ENCODE measurements at places on chromosomes 11 and 22.

GRCh38 chr11:21811572-21811971 lies 381.3 kb upstream of the ANO5 start:
- no peak for DNase-seq

DNA sequence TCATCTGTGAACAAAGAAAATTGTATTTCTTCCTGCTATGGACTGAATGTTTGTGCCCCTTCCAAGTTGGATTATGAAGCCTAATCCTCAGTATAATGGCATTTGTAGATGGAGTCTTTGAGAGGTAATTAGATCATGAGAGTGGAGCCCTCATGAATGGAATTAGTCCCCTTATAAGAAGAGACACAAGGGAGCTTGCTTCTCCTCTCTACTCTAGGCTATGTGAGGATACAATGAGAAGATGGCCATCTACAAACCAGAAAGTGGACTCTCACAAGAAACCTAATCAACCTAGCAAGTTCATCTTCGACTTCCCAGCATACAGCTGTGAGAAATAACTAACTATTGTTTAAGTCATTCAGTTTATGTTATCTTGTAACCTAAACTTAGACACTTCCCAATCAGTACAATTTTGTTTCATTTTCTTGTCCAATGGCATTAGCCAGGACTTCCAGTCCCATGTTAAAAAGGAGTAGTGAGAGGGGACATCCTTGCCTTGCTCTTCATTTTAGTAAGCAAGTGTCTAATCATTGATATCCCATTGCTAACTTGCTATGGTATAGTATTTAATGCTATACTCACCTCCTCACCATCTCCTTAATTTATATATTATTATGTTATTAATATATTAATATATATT lies 45.7 kb downstream of the PDGFD start:
- DNase-seq = no peak

DNA sequence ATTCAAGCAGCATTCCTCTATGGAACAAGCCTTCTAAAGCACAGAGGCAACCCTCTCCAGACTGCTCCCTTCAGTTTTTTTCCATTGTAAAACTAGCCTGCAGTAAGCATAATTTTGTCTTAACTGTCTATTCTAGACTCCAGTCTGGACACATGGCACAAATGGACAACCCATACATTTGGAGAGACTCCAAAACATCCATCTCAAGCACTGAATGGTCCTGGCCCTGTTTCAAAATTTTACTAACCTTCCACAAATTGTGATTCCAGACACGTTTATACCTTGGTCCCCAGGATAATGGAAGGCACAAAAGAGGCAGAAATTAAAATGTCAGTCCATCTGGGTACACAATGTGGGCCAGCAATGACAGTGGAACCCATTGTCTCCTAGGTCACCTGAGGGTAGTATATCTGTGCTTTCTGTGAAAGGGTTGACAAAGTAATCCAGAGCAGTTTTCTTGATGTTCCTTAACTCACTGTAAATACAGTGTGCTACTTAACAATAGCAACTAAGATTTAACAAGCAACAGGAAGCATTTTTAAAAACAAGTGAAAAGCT lies 16.2 kb upstream of the SESN3 start:
- DNase-seq = no peak

DNA sequence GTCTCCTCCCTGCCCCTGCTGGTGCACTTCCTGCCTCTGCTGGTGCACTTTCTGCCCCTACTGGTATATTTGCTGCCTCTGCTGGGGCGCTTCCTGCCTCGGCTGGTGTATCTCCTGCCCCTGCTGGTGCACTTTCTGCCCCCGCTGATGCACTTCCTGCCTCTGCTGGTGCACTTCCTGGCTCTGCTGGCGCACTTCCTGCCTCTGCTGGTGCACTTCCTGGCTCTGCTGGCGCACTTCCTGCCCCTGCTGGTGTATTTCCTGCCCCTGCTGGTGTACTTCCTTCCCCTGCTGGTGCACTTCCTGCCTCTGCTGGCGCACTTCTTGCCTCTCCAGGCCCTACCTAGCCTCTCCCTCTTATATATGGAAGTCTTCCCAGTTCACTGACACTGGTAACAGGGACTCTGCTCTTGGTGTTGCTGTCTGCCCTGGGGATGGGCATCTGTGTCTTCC lies 10.1 kb downstream of the MTFP1 start:
- no peak for DNase-seq

DNA sequence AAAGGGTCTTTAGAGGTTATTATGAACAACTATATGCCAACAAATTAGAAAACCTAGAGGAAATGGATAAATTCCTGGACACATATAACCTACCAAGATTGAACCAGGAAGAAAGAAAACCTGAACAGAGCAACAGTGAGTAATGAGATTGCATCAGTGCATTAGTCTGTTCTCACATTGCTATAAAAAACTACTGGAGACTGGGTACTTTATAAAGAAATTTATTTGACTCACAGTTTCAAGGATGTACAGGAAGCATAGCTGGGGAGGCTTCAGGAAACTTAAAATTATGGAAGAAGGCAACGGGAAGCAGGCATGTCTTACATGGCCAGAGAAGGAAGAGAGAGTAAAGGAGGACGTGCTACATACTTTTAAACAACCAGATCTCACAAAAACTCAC lies 70.8 kb upstream of the GNAZ start:
- DNase-seq = no peak

DNA sequence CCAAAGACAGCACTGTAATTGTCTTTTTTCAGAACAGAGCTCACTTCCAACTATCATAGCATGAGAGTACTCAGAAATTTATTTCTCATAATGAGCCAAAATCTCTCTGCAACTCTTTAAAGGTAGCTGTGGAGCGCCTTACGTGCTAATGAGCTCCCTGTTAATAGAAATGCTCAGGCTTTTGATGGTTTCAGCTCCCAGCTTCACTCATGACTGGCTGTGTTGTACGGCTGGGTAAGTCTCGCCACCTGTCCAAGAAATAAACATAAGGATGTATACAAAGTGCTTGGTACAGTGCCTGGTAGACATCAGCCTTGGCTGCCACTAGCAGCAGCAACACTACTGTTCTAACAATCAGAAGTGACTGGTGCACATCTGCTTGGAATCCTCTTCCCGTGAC lies 109.4 kb downstream of the LDLRAD3 start:
- DNase-seq = no peak

- DNase-seq = peak; percentile 77
Measured at GRCh38 chr11:117058761-117059261, 39.4 kb downstream of the SIK3 start.

DNA sequence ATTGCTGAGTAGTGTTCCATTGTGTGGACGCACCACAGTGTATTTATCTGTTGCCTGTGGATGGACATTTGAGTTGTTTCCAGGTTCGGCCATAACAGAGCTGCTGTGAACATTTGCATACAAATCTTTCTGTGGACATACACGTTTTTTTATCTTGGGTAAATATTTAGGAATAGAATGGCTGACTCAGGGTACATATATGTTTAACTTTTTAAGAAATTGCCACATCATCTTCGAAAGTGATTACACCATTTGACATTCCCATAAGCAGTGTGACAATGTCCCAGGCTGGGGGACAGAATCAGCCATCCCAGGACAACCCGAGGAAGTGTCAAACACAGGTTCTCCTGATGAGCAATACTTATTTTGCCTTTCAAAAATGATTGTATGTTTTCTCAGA lies 87.9 kb downstream of the OSBP2 start:
- DNase-seq = no peak

DNA sequence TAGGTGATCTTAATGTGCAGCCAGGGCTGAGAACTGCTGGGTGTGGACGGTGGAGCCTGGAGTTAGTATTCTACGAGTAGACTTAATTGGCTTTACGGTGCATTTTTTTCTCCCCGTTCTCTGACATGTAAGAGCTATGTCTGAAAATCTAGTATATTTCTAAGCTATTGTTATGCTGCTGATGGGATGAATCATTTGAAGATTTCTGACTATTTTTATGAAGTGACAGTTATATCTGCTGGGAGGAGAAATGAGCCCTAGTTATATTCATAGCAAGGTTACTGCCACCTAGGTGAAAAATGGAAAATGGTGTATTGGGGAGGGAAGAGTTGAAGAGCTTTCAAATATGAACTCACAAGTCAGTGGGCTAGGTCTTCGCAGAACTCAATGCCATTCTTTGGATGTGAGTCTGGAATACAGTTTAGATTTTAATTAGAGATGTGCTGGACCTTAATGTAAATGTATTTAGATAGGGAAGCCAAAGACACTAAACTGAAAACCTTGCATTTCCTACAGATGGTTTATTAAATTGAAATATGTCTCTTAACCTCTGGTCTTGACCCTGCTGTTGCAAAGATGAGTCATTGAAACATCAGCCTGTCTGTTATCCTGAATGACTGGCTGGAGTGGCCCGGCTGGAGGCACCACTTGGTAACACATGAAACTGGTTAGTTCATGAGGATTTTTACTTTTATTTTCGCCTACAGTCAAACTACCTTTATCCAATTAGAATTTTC lies 293.7 kb downstream of the DDX10 start:
- DNase-seq = peak; percentile 79

DNA sequence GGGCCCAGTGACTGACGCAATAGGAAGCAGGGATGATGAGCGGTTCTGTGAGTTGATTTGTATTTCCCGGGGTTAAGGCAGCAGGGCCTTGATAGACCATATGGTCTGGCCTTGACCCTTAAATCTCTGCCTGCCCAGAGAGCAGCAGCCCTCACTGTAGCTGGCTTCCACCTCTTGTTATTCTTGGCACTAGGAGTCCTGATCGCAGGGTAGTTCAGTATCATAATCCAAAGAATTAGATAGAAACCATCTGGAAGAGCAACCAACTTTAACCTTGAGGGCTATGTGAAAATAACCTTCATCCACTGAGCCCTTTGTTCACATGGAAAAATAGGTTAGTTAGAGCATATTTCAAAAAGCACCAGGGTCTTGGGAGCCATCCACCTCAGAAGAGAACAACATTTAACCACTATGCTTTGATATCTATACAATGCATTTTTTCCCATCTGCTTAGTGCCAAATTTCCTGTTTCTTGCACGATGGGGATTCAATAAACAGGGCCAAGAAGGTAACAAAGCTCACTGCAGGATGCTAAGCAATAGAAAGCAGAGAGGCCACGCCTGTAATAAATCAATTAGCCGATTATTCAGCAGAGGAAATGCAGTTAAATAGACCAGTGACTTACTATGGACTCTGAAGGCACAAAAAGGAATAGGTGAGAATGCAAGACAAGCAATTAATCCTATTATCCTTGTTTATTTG lies 761.3 kb downstream of the OPCML start:
- peak; percentile 6 for DNase-seq

DNA sequence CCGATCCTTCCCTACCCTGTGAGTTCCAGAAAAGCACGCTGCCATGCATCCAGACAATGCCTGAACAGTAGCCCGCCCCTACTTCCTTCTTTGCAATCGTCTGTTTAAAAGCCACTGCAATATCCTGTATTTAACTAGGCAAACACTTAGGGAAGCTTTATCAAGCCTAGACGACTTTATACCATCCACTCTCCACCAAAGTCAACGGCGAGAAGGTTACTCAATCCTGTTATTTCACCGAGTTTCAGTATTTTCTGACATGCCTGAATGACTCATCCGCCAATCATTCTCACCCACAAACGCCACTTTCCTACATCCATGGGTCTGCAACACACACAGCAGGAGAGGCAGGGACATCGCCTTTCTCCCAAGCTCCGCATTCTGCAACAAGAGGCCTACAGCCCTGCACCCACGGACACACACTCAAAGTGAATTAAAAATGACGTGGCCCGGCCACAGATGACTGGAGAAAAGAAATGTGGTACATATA lies 9.3 kb downstream of the CELSR1 start:
- peak; percentile 49 for DNase-seq

Data from fibroblast of skin of scalp (primary cell).